ENCODE measurements at places on chromosomes 6 and 20.

- DNase-seq = no peak
Measured at GRCh38 chr20:24962182-24962492, 13.1 kb downstream of the CST7 start.

DNA sequence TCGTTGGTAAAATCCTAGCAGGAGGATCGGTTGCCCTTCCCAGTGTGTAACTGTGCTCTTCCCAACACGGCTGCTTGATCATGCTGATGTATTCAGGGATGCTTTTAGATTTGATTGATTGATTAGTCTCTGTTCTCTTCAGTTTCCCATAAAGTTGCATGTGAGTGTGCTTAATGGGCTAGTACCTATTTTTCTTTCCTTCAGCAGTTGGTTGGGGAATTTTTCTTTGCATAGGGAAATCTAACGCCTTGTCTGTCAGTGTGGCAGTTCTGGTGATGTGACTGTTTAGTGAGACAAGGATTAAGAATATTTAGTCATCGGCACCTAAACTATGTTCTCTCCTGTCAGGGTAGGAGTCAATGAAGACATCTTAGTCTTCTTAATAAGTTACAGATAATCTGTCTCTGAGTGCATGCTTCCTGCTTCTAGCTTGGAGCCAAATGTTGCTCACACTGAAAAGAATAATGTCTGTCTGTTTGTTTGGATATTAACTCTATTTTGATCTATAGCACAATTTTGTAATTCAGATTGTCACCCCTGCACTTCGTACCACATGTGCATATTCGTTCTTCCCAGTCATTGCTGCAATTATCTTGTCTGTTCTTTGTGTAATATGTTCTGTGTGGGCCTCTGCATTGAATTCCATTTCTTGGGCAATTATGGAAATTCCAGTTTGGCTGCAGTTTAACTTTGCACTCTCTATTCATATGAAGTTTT is 169.9 kb downstream of the EDN1 start:
- no peak for DNase-seq

DNA sequence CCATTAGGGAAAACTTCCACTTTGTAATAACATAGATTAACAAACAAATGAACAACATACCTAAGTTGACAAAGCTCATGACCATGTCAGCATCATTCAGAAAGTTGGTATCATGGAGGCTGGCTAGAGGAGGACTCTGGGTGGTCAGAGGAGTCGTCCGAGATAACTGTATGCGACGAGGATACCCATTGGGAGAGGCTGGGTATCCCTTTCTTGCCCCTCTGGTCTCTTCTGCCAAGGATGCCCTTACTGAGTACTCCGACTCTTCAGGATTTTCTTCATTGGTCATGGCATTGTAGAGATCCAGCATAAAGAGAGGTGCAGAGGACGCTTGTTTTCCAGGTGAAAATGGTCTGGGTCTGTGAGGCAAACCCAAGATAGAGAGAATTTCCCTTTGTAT is 1.1 kb downstream of the BMP5 start:
- no peak for DNase-seq

- DNase-seq = no peak
Measured at GRCh38 chr6:2876210-2877056, 26.7 kb downstream of the SERPINB9 start.

- DNase-seq = no peak
Measured at GRCh38 chr20:60477958-60478357, 519.7 kb downstream of the CDH26 start.

GRCh38 chr6:152130441-152130840 is 323.0 kb downstream of the ESR1 start:
- no peak for DNase-seq

All from D341Med (cell line).